ENCODE measurements at places on chromosomes 1 and 21.

GRCh38 chr1:52654063-52654462, 21.1 kb downstream of the SHISAL2A start:
- no peak for DNase-seq

GRCh38 chr21:25507522-25507921, 99.8 kb downstream of the MRPL39 start:
- DNase-seq, result no peak

DNA sequence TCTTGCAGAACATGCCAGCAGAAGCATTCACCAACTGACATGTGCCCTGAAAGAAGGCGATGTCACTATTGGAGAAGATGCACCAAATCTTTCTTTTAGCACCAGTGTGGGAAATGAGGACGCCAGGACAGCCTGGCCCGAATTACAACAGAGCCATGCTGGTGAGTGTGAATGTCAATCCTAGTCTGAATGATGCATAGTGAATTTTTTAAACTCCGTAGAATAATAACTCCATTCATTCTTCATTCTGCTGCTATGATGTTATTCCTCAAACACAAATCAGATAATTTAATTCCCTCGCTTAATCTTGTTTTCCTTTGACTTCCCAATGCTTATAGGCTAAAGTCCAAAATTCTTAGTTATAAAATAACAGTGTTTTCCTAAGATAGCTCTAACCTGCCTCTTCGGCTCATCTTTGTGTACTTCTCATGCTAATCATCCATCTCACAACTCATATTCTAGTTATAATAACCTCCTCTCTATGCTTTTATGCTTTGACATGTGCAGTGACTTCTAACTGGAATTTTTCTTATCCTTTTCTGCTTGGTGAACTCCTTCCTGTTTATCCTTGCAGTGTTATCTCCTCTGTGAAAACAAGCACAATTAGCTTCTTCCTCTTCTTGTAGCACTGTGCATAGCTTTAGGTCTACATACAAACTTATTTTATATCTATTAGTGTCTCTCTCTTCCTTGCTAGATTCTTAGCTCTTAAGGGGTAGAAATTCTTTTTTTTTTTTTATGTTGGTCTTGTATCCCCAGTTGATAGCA, 14.4 kb downstream of the SDCCAG8 start:
- DNase-seq, result no peak

DNA sequence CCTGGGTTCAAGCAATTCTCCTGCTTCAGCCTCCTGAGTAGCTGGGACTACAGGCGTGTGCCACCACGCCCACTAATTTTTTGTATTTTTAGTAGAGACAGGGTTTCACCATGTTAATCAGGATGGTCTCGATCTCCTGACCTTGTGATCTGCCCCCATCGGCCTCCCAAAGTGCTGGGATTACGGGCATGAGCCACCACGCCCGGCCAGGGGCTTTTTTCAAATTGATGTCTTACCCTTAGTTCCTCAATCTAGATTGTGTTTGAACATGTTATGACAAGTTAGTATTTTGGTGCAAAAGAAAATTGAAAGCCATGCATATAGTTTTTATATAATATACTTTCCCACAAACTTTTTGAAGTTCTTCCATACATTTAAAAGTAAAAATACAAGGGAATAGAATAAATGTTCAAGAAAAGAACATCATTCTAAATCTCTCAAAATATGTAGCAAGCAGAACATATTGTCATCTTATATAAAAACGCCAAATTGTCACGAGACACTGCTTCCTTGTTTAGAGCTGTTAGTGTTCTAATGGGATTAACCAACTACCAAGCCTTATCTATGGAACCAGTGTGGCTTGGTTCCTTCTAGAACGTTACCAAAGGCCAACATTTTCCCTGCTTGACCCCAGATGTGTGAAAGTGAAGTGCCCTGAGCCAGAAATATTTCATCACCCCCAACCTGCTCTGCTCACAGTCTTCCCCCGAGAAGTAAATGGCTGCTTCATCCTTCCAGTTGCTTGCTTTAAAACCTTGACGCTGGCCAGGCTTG, 9.5 kb upstream of the PLEKHM2 start:
- DNase-seq, result no peak

GRCh38 chr1:161238039-161238473, at the start of gene NR1I3:
Gene NR1I3 (minus strand): TSS chr1:161238203. CDS start chr1:161236565, 1,638 bp downstream.
- no peak for DNase-seq

DNA sequence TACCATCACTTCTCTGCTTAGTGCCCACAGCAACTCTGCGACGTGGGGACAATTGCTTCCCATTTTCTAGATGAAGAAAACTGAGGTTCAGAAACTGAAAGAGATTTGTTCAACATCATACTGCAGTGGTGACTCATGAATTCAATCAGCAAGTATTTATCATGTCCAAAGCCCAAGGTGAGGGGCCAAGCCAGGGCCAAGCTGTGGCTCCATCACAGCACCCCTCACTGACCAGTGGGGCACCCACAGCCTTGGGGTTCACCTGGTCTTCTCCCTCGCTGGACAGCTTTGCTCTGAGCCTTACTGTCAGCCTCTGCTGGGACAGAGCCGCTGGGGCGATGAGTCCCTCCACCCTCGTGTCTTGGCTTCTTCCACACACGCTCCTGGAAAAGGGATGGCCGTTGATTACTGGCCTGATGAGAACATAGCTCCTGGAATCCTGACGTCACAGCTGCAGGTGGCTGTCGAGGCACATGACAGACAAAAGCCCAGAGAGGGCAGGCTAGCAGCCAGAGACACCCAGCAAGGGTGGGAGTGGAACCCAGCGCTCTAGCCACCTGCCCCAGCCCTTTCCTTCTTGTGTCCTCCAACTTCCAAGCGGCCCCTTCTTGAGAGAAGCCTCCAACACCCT, 6.2 kb downstream of the EDN2 start:
- no peak for DNase-seq

- DNase-seq, result no peak
These were observed 30.1 kb downstream of the CAMK1G start for GRCh38 chr1:209613400-209614150.

GRCh38 chr21:36073181-36073580, 3.4 kb downstream of the CBR1 start:
- DNase-seq, result no peak

- DNase-seq, result peak; percentile 78
These were observed 659 bp downstream of the AGO1 start for GRCh38 chr1:35883635-35884101.

- DNase-seq, result no peak
These were observed 111.4 kb upstream of the CDC42BPA start for GRCh38 chr1:227429447-227430359.

Data from GM20000 (cell line).